Stimulated activated CD4-positive, alpha-beta T cell treated with anti-CD3 and anti-CD28 coated beads, TNF-alpha, amount 100 ng/mL, for 48 hours (primary cell): ENCODE measurements at places on chromosomes 3 and 15.

DNA sequence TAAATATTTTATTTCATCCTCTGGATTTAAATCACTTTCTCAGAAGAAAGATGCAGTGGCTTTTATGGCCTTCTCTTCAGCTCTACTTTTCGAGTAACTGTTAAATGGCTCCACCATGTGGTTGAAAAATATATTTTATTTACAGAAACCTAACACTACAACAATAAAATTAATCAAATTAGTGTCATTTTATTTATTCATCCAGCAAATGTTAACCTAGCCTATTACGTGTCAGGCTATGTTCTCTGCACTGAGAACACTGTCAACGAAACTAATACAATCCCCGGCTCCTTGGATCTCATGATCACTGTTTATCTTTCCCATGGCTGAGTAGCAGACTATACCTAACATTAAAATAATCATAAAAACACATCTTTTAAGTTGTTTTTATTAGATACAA, 148.0 kb upstream of the OSTN start:
- no peak for DNase-seq

GRCh38 chr3:18334837-18335601, 90.1 kb downstream of the SATB1 start:
- DNase-seq: no peak

DNA sequence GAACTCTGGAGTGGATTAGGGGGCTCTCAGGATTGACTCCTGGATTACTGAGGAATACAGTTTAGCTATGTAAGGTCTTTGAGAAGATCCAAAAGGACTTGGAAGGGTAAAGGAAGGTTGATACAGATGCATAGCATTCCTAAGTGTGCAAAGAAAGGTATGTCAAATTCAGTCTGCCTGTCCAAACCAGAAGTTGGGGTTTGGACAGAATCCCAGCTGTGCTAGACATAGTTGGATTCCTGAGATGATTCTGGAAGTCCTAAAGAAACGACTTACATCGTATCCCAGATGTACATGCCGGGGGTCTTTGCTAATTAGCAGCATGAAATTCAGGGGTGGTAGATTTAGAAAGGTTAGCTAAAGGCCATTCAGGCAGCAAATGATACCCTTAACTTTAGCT, 97.7 kb upstream of the TSPAN3 start:
- DNase-seq: no peak

- no peak for DNase-seq
Measured at GRCh38 chr15:68821841-68822381, 1.2 kb upstream of the ANP32A start.

DNA sequence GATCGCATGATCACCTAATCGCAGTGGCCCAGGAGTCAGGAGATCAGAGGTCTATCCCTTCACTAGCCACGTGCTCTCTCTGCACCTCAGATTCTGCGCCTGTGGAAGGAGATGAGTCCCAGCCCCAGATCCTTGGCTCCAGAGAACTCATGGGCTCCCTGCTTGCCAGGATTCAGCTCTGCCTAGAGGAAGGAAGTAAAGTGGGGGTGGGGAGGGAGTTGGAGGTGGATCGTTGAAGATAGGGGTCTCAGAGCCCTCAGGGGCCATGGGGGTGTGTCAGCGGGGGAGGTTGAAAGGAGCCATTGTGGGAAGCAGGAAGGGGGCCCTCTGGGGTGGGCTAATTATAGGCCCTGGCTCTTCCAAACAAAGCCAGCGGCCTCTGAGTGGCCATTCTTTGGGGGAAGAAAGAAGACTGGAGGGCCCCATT, 11.3 kb upstream of the STRA6 start:
- DNase-seq: no peak

DNA sequence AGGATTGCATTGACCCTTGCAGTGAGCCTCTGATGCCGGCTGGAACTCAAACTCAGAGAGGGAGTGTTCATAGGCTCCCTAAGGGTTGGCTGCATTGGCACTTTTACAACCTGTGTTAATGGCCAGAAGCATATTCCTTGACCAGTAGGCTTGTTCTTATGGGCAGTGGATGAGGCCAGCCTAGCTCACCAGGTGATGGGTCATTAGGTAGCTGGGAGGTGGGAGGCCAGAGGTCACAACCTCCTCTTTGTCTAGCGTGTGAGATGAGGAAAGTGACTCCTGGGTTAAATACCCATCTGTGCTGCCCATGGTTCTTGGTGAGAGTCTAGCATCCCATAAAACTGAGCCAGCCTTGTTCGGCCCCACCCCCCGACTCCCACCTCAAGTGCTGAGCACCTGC, 275.7 kb upstream of the CTNNB1 start:
- no peak for DNase-seq

DNA sequence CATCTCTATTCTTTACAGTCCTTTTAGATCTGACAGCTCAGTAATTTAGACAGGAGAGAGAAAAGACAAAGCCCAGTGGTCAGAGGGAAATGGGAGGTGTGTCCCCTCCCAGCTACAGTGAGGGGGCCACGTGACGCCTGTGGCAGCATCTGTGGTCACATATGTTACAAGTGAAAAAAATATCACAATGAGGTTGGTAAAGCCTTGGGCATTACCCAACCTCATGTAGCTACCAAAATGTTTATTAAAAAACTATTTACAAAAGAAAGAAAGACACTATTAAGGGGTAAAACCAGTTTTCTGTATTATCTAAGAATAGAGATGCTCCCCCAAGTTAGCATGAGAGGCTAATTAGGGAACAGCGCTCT, 42.9 kb upstream of the PLCL2 start:
- DNase-seq: no peak

- DNase-seq: no peak
Measured at GRCh38 chr3:31408720-31409119, 124.0 kb upstream of the STT3B start.

- DNase-seq: no peak
Measured at GRCh38 chr3:172270557-172271166, 177.6 kb downstream of the GHSR start.

- DNase-seq: no peak
Measured at GRCh38 chr3:4795905-4796304, 183.3 kb upstream of the BHLHE40 start.

DNA sequence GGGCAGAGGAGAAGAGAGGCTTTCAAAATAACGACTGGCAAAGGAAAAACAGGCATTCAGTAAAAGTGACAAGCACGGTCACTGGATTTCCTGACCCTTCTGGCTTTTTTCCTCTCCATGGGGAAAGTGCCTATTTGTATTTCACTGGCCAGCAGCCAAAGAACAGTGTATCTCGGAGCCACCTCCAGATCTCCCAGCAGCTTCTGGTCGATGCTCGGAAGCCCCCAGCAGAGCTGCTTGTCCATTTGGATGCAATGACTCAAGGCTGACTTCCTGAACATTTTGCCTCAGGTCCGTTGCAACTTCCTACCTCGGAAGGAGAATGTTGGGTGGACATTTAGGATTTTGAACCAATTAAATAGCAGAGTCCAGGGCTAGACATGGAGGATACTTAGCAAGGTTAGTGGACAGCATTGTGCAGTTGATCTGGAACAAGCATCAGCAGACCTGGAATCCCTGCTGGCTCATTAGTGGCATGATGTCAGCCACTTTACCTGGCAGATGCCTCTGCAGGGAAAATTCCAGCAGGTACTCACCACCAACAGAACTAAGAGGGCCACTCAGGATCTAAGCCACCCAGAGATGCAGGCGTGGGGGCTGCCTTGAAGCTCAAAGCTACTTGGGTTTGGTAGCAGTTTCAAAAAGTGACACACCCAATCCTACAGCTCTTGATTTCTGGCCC, 1.1 kb downstream of the FAM107A start:
- no peak for DNase-seq

DNA sequence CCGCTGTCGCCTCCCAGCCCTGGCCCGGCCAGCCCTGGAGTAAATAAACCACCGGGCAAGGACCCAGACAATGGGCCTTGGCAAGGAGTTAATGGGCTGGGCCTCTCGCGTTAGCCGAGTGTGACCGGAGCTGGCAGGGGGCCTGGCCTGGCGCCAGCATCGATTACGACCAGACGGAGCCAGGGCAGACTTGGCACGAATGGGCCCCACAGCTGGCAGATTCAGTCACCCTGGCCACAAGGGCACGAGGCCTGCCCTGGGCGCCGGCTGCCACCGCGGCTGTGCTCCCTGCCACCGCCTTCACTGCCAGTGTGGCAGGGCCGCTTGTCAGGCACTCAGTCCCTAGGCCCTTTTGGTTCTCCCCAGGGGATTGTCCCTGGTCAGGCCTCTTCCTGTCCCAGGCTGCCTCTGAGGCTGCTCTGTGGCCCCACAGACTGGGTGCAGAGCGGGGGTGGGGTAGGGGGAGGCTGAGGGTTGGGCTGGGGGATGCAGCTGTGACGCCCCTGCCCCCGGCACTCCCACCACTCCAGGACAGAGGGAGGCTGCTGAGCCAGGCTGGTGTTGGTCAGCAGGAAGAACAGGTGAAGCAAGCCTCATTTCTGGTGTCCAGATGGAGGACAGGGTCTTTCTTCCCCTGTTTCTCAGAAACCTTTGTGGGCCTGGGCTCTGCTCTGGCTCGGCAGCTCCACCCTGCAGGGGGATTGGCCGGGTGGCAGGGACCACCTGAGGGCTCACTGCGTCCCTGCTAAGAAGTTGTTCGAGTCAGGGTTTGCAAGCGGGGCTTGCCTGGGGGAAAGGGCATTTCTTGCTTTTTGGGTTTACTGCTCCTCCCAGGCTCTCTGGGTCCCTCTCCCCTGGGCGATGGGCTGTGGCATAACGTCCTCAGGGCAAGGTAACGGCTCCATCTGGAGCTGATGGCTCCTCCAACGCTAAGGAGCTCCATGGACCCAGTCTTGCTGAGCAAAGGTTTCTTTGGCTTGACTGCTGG, 30.5 kb upstream of the SRP14 start:
- DNase-seq: no peak

DNA sequence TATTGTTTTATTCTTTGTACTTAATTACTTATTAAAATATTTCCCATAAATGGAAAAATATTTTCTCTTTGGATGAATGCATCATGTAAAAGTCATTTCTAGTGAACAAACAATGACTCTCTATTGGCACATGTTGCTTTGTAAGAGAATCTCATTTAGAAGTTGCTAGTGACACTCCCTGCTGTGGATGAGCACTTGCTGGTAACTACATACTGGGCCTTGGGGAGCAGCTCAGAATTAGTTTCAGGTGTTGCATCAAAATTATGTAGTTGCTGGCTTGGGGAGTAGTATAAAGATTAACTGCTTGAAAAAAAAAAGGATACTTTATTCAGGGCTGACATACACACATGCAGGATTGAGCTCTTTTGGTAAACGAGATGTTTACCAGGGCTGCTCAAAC, 80.3 kb upstream of the KCNAB1 start:
- no peak for DNase-seq

- no peak for DNase-seq
Measured at GRCh38 chr15:99050328-99050980, 42.9 kb upstream of the PGPEP1L start.

GRCh38 chr3:140284372-140284771, 349.4 kb downstream of the CLSTN2 start:
- no peak for DNase-seq

GRCh38 chr3:45656575-45657363, 32.4 kb upstream of the SACM1L start:
- peak; percentile 84 for DNase-seq

DNA sequence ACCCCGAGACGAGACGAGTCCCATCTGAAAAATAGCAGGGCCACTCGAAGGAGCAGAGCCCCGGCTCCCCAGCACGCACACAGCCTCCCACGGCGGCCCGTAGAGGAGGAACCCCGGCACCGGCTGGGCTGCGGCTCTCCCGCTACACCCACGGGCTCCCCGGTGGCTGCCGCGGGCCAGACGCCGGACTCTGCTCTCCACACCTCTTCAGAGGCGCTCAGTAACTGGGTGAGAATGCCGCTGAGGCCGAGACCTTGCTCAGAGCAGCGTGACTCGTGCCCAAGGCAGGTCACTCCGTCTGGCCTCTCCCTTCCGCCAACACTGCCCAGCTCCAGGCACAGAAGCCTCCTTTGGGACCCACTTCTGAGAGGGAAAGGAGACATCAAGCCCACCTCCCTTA, 34.4 kb downstream of the TNK2 start:
- no peak for DNase-seq

GRCh38 chr15:43211224-43211735, 9.5 kb downstream of the EPB42 start:
- DNase-seq: no peak

- no peak for DNase-seq
Measured at GRCh38 chr3:36434687-36435426, 54.6 kb downstream of the STAC start.

- no peak for DNase-seq
Measured at GRCh38 chr15:73932381-73933191, 6.3 kb downstream of the LOXL1 start.
